ENCODE measurements at places on chromosomes 7 and 10. TPM values are rescaled to one million over a fixed set of nuclear protein-coding genes. Genes with fewer than 3 reads are reported as not detected.

Gene CACNB2
- 1.3 TPM for total RNA-seq

Gene NEBL
- total RNA-seq: under 0.01 TPM

Gene HERC4
- total RNA-seq: 225 TPM

Gene UCMA
- not detected for total RNA-seq

Gene ZNF398
- total RNA-seq: 16.1 TPM

Gene FKBP6
- total RNA-seq: not detected

Gene SLC39A12
- not detected for total RNA-seq

Gene GCK
- total RNA-seq: 0.43 TPM

Gene AKR1C1
- total RNA-seq: 6.0 TPM

Gene UTF1
- total RNA-seq: not detected

Gene AKR1C4
- total RNA-seq: not detected

Gene LRRN3
- 0.86 TPM for total RNA-seq

Gene GDF10
- total RNA-seq: not detected

GRCh38 chr10:109974504-109975191, 33.1 kb upstream of the ADD3 start:
- no peak for DNase-seq

GRCh38 chr7:101486433-101487104, 123.9 kb downstream of the COL26A1 start:
- DNase-seq: no peak

DNA sequence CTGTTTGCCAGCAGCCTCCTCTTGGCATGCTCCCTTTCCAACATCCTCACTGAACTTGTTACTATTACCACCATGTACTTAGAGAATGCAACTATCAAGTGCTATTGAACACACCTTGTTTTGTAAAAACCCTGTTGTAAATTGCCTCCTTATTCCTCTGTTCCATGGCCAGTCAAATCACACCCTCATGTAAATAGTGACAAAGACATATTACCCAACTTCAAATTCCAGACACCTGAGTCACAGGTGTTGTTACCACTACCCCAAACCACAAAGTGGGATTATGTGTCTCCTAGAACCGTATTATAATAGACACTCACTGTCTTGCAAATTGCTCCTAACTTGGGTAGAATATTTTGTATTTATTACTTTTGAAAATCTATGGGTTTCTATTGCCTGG, 263.2 kb upstream of the C7orf33 start:
- no peak for DNase-seq

- DNase-seq: no peak
These were observed 25.4 kb upstream of the GPAM start for GRCh38 chr10:112208997-112209396.

DNA sequence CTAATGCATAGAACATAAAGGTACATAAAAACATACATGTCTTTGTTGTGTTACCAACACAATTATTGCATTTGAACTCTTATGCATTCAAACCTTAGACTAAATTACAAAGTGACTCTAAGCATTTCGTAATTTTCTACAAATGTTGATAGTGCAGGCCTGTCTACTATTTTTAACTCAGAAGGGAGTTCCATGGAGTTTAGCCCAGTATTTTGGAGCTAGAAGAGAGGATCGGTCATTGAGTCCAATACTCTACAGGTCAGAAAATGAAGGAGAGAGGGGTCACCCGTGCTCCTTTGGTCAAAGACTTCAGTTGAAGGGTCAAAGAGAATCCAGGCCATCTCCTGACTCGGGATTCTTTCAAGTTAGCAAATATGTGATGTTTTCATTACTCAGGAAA, 55.3 kb upstream of the SRRM3 start:
- DNase-seq: no peak

DNA sequence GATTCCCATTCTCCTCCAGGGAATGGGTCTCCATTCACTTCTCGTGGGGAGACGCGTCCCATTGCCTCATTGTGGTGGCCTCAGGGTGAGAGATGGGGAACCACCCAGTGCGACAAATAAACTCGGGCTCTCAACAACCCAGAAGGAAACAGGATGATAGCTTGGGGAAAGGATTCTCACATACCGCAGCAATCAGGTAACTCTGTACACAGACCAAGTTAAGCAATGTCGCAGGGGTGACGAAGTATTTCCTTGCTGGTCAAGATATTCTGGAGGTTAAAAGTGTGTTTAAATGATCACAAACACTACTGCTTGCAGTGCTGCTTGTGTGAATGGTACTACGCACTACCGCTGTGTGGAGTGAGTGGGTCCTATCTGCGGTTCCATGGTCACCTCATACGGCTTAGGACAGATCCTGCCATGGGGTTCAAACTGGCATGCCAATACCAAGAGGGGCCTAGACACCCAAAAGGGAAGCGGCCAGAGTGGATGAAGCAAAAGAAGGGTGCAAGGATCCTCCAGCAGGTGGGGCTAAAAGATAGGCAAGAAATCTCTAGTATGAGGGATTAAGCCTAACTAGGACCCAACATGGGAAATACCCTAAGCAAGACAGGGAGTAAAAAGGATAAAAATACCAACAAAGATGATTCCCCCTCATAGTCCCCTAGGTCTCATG, 143.8 kb upstream of the TMEM106B start:
- DNase-seq: peak; percentile 71

- DNase-seq: peak; percentile 66
These were observed 32.7 kb downstream of the SNX8 start for GRCh38 chr7:2281541-2281940.

GRCh38 chr10:129320340-129320739, 146.7 kb upstream of the MGMT start:
- peak; percentile 16 for DNase-seq

DNA sequence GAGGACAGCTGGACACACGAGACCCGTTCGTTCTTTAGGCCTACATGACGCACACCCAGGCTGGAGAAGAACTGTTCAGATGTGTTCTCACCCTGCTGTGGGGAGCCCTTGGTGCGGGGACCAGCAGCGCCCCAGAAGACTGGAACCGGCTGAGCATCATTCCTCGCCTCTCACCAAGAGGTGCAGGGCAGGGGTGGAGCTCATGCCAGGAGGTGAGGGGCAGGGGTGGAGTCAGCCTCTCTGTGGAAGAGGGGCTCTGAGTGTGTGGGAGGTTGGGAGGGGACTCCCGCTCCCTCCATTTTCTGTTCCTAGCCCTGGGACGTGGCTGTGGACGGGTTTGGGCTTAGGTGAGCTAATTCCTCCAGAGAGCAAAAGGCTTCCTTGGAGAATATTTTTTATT, 66.0 kb upstream of the SHH start:
- no peak for DNase-seq

DNA sequence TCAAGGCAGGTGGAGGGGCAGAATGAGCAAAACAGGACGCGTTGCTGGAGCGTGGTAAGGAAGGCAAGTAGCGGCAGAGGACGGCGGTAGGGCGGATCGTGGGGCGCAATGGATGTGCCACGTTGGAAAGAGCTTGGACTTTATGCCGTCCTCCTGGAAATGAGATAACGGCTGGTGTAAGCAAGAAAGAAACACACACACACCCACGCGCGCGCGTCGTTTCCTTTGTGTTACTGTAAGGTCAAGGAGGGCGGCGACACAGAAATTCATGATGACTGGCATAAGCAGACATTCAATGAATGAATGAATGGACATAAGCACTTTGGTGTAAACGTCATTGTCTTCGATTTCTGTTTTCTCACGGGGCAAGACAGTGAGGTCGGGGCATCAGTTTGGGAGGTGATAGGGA, 683 bp upstream of the ENTPD7 start:
- peak; percentile 25 for DNase-seq

- DNase-seq: no peak
These were observed 54.0 kb downstream of the GSDME start for GRCh38 chr7:24703296-24703695.

DNA sequence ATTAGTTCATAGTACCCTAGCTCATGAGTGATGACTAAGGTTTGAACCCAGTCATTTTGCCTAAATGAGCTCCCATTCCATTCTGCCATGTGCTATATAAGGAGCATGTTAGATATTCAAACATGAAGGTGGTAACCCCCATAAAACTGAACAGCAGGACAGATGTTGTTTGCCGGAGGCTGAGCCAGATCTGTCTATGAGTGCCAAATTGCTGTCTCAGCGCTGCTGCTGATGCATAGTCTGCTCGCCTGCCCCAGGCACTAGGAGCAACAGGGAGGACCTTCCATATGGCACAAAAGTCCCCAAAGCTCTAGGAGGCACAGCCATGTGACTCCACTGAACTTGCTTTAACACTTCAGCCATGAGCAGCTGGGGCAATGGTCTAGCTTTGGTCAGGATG, 466.0 kb upstream of the GHITM start:
- DNase-seq: peak; percentile 40

DNA sequence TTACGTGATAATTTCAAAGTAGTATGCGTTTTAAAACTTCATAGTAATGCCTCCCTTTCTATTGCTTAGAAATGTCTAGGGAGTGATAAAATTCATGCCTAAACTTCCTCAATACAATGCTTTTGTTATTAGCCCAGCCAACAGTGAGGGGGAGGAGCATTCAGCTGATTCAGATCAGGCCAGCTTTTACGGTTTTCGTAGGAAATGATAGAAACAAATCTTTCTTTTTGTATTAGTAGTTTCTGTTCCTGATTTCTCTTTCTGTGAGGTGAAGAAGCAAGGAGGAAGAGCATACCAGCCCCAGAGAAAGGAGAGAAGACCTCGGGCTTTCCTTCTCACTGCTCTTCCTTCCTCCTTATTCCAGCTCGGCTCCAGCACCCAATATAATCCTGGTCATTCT, 35.2 kb upstream of the ITPRID1 start:
- DNase-seq: no peak

DNA sequence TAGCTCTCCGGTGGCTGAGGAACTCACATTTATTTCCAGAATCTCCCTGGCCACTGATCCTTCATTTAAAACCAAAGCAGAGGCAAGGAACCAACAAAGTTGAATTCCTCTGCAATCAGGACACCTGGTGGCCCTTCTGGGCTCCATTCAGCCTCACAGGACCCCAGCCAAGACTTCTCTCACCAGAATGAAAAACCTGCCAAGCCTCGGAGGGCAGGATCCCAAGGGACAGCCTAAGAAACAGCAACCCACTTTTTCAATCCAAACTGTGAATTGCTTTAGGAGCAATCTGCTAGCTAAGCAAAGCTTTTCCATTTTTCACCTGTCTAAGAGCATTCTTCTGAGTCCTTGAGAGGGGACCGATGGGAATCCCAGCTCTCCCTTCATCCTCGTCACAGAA, 34.6 kb downstream of the OAT start:
- no peak for DNase-seq

DNA sequence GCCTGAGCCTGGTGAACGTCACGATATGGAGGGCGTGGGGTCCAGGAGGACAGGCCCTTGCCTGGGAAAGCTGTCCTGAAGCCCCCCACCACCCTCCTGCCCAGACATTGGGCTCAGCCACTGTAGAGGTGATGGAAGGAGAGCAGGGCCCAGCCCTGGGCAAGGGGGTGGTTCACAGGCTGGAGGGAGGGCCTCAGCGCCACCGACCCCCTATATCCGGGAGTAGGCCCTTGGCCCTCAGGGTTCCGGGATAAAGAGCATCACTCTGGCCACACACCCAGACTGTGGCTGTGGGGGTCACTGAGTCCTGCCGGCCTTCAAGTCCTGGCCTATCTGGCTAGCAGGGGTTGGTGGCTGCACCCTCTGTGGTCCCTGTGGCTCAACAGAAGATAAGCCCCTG, 55.3 kb upstream of the GTF2IRD1 start:
- DNase-seq: no peak

DNA sequence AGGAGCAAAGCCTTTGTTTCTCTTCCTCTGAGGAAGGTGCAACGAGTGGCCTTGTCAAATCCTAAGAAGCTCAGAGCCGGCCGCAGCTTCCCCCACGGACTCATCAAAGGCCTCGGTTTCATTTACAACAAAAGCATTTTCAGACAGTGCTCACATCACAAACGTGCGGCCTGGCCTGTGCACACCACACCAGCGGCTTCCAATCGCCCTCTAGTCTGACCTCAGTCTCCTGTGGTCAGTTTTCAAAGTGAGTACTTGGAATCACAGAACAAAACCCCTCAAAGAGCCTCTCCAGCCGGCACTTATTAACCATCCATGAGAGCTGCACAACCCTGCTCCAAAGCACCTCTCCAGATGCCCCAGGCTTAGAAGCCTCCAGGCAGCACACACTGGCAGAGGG, 3.3 kb downstream of the RADIL start:
- DNase-seq: no peak

- DNase-seq: no peak
These were observed 121.5 kb upstream of the CXCL12 start for GRCh38 chr10:44506386-44506785.

- DNase-seq: no peak
These were observed 123.6 kb downstream of the UBE2H start for GRCh38 chr7:129828989-129829736.

DNA sequence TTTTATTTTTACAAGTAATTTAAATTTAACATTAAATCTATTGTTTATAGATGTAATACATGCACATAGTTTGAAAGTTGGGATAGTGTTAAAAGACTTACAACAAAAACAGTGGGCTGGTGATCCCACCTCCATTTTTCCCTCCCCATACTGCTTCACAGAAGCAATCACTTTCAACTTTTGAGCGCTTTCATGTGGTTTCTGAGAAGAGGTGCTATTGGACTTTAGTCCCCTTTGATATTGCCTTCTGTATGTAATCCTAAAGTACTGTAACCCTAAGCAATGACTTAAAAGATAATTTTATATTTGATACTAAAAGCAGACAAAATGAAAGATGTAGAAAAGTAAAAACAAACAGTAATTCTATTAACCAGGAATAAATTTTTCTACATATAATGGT, 88.1 kb upstream of the FAM171A1 start:
- no peak for DNase-seq

DNA sequence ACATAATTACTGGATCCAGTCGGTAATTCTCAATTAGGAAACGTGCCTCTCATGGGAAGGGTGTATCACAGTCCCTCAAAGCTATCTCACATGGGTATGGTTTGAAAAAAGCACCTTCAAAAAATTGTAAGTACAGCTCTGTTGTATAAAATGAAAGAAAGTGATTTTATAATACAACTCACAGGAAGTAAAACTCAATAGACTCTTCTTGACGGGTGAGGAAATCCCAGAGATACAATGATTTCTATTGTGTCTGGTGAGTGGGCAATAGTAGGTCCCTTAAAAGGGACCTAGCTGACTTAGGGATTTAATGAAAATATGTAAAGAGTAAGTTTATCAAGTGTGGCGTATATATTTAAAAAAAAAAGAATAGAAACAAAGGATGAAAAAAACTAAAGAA, 27.0 kb downstream of the TASOR2 start:
- no peak for DNase-seq

- no peak for DNase-seq
These were observed 19.0 kb downstream of the TES start for GRCh38 chr7:116229366-116229765.

GRCh38 chr7:14483663-14484062, 418.9 kb downstream of the DGKB start:
- no peak for DNase-seq

- peak; percentile 30 for DNase-seq
These were observed 117.9 kb downstream of the NPY start for GRCh38 chr7:24401628-24402593.

- no peak for DNase-seq
These were observed 17.6 kb upstream of the CRHR2 start for GRCh38 chr7:30699706-30700495.

Measured in fibroblast of villous mesenchyme (primary cell).